Pons (tissue), 1 donor: ENCODE measurements at places on chromosomes 12 and 14.
A peak's percentile ranks its signal among the peaks of the same experiment; 100 is the strongest.

DNA sequence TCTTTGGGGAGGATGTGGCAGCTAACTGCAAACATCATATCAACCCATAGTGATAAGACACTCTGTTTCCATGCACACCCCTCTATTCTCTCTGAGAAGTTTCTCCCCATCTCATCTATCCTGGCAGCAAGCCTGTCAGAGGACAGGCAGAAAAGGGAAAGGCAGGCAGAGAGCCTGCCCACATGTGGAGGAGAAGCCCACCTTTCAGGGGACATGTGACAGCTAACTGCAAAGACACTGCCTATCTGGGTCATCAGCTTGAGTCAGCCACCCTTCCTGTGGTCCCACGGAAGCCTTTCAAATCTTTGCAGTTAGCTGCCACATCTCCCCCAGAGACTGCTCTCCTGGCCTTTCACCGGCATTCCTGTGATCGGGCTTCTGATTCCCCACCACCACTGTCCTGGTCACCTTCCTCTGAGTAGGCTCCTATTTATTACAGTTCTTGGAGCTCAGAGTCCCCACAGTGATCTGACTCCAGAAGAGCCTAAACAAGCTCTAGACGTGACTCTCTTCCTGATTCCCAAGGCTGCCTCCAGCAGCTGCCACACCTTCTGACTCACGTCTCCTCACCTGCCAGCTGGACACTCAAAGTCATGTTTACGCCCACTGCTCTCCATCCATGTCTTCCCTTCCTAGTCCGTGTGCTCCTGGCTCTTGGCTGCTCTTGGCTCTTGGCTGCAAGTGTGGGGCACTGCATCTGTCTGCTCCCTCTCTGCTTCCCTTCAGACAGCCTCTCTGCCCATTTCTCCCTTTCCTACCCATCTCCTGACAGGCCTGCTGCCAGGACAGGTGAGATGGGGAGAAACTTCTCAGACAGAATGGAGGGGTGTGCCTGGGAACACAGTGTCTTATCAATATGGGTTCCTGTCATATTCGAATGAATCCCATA lies 7.5 kb upstream of the KRT1 start:
- no peak for DNase-seq

DNA sequence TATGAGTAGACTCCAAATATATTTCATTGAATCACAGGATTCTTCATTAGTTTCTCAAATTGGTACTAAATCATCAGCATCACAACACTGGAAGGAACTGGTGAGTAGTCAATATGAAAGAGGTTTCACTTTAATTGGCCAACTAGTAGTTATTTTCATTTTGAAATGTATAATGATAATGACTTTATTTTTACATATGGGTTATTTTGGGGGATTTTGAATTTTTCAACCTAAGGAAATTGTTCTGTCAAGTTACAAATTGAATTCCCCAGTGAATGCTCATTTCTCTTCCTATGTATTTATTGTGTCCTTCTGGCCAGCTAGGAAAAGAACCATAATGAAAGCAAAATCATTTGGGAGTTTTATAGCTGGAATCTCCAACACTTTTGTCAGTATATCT lies 174.2 kb upstream of the ATP2B1 start:
- no peak for DNase-seq

GRCh38 chr12:92702754-92703679 lies at the start of gene PLEKHG7:
PLEKHG7 (plus strand) TSS chr12:92702989; CDS start chr12:92706632, 3,643 bp downstream.
- no peak for DNase-seq

- DNase-seq = no peak
These were observed 574 bp upstream of the CRADD start for GRCh38 chr12:93676408-93677194.

DNA sequence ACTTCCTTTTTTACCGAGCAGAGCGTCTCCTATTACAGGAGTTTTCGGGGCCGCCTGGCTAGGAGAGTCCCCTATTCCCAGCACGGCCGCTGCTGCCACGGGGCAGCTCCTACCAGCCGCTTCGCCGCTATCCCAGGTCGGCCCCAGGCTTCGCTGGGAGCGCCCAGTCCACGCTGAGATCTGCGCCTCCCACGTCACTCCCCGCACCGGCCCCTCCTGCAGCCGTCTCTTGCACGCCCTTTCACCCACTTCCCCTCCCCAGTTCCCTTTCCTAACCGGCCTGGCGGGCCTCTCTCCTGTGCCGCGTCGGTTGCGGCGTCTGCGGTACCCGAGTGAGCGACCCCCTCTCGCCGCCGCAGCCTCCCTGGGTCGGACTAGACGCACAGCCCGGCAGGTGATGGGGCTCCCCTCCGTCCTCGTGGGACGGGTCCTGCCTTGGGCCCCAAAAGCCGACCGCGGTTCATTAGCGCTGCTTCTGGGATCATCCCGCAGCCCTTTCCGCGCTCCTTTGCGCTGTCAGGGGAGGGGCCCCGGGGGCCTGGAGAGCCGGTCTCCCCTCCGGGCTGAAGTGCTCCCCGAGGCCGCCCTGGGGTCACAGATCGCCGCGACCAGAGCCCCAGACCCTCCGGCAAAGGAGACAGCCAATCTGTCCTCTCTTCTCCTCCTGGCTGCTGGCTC lies 1318.4 kb downstream of the TMEM121 start:
- DNase-seq = peak; percentile 28

DNA sequence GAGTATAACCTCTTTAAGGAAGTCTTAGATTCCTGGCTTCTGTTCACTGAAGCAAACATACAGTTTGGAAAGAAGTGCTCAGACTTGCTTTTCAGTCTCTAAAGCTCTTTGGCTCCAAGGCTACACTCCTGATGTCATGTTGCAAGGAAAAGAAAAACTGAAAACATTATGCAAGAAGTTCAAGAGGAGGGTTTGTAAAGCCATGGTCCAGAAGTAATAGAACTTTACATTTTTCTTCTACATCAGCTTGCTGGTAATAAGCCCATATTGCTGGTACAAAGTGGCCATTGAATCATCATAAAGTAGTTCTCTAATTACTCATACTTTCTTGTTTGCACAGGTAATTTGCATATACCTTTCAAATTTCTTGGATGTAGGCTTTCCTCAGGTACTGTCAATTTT lies 83.6 kb downstream of the BBS10 start:
- no peak for DNase-seq

DNA sequence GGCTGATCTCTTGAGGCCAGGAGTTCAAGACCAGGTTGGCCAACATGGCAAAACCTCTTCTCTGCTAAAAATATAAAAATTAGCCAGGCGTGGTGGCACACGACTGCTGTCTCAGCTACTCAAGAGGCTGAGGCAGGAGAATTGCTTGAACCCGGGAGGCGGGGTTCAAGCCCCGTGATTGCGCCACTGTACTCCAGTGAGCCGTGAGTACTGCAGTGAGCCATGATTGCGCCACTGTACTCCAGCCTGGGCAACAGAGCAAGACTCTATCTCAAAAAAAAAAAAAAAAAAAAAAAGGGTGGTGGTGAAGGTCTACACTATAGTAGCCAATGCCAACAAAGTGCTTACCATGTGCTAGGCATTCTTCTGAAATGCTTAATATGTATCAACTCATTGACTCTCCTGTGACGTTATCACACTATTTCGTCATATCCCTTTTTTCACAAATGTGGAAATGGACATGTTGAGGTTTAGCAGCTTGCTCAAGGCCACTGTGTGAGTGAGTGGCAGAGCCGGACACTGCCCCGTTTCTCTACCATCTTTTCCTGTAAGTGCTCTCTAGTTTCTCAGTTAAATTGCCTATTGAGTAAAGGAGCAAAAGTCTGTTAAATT lies 59.6 kb downstream of the GNS start:
- DNase-seq = no peak

DNA sequence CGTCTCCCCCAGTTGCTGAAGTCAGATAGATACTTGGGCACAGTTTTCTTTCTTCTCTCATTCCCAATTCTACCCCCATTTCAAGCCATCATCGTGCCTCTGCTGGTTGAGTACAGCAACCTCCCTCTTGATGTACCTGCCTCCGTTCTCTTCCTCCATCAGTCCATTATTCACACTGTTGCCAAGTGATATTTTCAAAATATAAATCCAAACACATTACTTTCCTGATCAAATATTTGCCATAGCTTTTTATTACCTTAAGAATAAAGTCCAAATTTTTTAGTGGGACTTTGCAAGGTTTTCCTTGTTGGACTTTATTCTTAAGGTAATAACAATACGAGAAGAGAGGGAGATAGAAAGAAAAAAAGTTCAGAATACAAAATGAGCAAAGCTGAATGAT lies 18.6 kb upstream of the SSPN start:
- no peak for DNase-seq

GRCh38 chr12:13812168-13812567 lies 169.2 kb downstream of the GRIN2B start:
- DNase-seq = no peak

GRCh38 chr14:32443890-32444661 lies 115.0 kb downstream of the AKAP6 start:
- DNase-seq = peak; percentile 79
